ENCODE measurements at places on chromosomes 7 and 10.

- no peak for DNase-seq
Observed at GRCh38 chr10:5951167-5951711, 26.1 kb downstream of the IL15RA start.

- no peak for DNase-seq
Observed at GRCh38 chr10:112849546-112849945, 100.5 kb upstream of the TCF7L2 start.

DNA sequence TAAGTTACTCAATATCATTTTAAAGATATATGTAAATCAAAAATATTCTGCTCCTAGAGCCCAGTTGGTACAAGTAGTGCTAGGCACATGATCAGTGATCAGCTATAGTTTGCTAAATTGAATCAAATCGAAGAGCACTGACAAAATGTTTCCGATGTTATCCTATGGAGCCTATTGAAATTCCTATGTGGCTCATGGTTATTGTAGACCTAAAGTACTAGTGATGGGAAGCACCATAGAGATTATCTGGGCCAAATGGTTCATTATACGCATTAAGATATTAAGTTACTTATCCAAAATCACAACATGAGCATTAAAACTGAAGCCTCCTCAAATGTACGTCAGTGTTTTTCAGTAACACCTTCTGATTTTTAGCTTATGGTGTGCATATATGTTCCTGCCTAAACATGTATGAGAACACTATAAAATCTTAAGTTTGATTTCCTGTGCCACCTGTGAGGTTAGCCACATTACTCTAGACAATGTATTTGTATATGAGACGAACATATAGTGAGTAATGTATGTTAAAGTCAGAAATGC is 103.2 kb downstream of the IQUB start:
- DNase-seq, result no peak

GRCh38 chr7:42628054-42628453 is 283.8 kb downstream of the C7orf25 start:
- no peak for DNase-seq

DNA sequence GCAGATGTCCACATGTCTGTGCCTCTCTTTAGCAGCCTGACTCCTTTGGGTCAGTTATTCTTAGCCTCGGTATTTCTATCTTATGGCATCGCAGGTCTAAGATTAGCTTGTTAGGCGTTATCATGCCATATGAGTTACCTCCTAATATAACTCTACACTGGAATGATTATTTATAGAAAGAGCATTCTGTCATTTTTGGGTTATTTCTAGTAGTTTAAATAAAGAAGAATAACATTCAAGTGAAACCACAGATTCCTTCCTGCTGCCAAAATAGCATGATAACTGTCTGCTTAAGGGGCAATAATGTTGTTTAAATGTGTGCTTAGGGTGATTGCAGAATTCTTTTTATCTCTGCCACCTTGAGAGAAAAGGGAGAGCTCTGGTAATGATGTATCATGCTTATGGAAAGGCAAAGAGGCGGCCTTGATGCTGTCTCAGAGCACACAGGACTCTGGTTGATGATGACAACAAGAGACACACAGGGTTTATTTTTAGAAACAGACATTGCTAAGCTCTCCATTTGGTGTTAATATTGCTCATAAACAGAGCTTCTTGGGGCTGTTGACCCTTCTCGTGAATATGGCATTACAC is 10.4 kb downstream of the HDAC9 start:
- no peak for DNase-seq

DNA sequence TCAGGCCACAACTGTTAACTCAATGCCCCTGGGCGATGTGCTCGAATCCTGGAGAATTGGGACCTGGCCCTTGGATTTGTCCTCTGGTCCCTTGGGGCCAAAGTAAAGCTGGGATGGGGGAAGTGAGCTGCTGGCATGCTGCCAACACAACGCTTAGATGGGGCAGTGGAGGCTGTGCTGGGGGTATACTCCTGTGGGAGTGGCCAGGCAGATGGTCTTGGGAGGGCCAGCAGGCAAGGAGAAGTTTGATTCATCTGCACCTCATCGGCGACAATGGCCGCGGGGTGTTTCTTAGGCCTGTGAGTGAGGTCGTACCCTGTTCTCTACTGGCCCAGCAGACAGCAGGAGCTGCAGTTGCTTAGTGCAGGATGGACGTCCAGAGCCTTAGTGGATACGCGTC is 139.0 kb upstream of the MTPN start:
- no peak for DNase-seq

- no peak for DNase-seq
Observed at GRCh38 chr7:107345898-107346297, 124.0 kb upstream of the GPR22 start.

GRCh38 chr7:101630591-101630990 is 1.5 kb upstream of the MYL10 start:
- no peak for DNase-seq

- no peak for DNase-seq
Observed at GRCh38 chr10:73894245-73894971, 16.5 kb upstream of the PLAU start.

DNA sequence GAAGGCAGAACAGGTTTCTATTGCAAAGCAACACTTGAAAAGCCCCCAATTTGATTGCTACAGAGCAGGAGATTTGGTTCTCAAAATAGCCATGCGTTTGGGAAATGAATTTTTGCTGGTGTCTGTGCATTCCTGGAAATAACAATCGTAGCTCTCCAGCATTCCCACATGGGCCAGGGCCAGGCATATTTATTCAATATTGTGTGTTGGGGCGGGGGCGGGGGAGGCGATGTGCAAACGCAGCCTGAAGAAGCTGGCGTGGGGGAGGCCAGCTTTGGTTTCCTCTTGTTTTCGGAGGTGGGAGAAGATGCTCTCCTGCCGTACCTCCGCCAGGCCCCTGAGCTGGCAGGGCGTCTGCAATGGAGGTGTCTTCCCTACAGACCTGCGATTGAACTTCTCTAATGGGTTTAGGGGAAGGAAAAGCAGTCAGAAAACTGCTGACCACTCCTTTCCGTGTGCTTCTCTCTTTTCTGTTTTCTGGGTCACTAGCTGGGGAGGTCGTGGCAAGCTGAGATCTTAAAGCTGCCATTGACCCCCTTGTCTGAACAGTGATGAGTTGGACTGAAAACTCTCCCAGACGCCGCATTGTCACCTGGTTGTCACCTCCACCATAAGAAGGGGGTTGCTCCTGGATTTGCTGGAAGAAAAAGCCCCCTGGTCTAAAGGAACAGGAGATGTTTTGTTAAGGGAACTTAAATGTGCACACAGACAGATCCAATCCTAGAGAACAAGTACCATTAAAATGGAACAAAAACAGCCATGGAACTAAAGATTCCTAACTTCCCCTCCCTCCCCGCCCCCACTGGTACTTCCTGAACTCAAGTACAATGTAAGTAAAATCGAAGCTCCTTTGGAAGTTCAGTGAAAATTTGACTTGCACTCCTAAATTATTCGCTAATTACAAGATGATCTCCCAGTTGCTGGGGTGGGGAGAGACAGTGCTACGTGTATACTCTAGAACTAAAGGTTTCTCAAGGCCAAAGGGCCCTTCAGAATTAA is 56.4 kb upstream of the HABP2 start:
- no peak for DNase-seq

DNA sequence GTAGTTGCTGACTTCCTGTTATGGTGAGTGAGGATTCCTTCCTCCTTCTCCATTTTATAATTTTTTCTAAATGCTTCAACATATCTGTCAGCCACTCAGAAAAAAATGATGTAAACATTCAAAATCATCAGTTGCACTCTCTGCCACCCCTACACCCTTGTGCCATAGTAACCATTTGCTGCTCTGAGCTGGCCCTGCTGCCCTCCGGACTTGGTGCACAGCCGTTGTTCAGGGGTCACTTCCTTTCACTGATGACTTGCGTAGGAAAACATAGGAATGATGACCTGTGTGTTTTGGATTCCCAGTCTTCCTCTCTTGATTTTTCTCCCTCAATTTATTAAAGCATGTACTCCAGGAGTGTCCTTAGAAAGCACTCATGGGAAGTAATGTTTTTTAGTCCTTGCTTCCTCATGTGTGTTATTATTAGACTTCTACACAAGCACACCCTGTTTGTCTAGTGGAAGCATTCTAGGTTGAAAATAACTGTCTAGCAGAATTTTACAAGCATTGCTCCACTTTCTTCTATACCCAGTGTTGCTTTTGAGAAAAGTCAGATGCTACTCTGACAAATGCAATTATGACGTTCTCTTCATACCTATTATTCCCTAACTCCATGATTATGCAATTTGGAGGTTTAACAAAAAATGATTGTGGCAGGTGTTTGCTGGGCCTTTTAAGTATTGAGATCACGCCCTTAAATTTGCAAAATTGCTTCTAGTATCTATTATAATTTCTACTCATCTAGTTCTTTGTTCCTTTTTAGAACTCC is 62.6 kb upstream of the MTPN start:
- no peak for DNase-seq

- no peak for DNase-seq
Observed at GRCh38 chr10:47077386-47077785, 166.2 kb downstream of the PTPN20 start.

DNA sequence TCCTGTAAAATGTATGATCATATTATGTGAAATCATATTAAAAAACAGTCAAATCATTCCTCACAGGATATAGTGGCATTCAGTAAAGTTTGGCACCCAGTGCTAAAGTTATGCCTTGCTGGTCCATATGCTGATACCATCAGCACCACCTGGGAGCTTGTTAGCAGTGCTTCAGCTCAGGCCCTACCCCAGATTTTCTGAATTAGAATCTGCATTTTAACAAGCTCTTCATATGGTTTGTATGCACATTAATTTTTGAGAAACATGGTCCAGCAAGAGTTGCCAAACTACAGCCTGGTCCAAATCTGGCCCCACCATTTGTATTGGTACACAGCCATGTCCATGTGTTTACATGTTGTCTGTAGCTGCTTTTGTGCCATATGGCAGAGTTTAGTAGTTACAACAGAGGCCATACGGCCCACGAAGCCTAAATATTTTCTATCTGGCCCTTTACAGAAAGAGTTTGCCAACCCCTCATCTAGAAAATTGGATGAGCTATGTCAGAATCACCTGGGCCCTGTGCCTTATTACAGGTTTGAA is 30.1 kb downstream of the RAB18 start:
- DNase-seq, result no peak

DNA sequence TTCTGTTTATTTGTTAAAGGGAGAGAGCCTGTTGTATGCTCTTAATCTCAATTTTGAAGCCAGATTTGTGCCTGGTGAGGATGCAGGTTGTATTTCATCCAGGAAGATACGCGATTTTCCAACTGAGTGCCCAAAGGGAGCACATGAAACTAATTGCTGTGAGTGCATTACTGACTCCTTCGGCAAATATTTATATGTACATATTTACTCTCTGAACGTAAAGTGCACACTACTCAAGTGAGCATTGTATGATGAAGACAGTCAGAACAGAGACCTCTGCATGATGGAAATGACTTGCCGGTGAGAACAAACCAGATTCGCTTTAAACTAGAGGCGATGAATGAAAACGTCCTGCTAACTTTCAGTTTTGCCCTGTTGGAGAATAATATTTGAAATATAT is 130.1 kb downstream of the MALRD1 start:
- no peak for DNase-seq

- DNase-seq, result no peak
Observed at GRCh38 chr10:117830787-117831212, 215.9 kb downstream of the RAB11FIP2 start.

DNA sequence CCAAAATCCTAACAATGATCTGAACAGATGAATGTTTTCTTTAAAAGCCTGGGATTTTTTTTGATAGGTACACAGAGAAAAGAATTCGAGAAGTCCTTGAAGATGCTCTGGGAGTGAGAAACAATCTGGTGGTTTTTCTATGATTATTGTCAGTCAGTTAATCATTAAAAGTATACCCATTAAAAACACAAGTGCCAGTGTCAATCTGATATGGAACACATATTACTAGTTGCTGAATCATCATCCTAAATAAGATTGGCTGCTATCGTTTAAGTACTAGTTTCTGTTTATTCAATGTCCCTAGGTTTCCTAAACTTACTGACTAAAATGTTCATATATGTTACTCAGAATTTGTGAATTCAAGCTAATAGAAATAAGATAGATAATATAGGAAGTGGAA is 16.1 kb downstream of the COL28A1 start:
- no peak for DNase-seq

GRCh38 chr7:4079956-4080355 is 602.1 kb upstream of the FOXK1 start:
- DNase-seq, result no peak

DNA sequence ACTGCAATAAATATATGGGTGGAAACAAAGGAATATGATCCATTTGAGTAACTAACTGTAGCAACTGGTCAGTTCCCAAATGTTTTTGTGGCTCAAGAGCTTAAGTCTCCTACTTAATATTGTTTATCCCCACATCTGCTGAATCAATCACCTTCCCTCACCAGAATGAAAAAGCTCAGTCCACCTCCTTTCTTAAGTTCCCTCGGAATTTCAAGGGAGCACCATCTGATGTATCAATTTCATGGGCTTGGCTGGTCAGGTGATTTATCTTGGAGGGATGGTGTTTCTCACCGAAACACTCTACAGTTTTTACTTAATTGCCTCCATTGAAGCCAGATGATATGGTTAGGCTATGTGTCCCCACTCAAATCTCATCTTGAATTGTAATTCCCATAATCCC is 176.6 kb downstream of the SEMA3E start:
- DNase-seq, result no peak

DNA sequence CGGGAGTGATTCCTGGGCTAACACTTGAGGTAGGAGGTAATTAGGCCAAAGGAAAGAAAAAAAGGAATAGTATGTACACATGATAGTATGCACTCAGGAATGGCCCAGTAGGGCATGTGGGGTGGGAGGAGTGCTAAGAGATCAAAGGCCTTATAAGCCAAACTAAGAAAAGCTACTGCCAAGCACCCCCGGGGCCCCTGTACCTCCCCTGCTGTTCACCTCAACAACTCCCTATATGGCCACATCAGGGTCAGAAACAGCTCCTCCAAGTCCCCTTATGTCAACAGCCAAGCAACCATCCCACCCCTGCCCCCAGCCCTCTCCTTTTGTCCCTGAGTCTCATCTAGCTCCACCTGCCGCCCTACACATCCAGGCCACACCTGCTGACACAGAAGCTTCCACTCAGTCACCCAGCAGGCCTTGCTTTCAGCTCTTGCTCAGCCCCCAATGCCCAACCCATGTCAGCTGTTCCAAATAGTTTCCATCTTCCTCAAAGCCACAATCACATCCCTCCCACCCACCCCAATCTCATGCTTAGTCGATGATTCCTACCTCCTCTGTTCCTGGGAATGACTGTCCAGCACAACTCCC is 80.2 kb downstream of the SORBS1 start:
- no peak for DNase-seq

- DNase-seq, result no peak
Observed at GRCh38 chr10:35097510-35097909, 7.4 kb upstream of the CUL2 start.

Data from ovary (tissue), 10 donors.